ENCODE measurements at places on chromosomes 5 and 9.

DNA sequence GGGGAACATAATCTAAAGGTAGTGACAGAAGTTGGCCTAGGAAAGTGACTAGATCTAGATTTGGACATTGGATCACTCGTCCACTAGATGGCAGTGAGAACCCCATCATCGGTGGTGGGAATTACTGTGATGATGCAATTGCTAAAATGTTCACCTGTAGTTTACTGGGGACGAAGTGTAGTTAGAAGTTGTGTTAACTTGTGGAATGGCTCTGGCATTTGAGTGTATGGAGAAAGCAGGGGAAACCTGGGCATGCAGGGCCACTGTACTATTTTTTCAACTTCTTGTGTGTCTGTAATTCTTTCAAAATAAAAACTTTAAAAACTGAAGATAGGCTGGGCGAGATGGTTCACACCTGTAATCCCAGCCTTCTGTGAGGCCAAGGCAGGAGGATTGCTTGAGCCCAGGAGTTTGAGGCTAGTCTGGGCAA is 75.5 kb downstream of the PHAX start:
- peak; percentile 64 for DNase-seq

GRCh38 chr5:158450751-158451171 is 591.8 kb upstream of the CLINT1 start:
- DNase-seq, result no peak

GRCh38 chr9:72213906-72214305 is 64.7 kb downstream of the GDA start:
- DNase-seq, result no peak

GRCh38 chr9:68541568-68541967 is 885 bp upstream of the TMEM252 start:
- no peak for DNase-seq

DNA sequence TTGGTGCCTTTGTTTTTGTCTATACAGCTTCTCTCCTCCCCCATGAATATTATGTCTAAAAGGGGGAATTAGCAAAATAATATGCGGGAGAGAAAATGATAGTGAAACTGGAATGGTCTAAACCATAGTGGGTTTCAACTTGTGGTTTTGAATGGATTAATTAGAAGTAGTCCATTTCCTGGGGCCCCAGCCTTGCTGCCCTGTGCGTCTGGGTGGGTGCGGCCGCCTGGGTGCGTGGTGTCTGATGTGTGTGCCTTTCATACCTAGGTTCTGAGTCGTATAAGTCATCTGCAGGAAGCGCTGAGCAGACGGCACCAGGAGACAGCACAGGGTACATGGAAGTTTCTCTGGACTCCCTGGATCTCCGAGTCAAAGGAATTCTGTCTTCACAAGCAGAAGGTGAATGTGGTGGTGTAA is 120.0 kb upstream of the CACNA1B start:
- DNase-seq, result no peak

GRCh38 chr5:72744136-72744535 is 72.3 kb upstream of the TNPO1 start:
- DNase-seq, result no peak

DNA sequence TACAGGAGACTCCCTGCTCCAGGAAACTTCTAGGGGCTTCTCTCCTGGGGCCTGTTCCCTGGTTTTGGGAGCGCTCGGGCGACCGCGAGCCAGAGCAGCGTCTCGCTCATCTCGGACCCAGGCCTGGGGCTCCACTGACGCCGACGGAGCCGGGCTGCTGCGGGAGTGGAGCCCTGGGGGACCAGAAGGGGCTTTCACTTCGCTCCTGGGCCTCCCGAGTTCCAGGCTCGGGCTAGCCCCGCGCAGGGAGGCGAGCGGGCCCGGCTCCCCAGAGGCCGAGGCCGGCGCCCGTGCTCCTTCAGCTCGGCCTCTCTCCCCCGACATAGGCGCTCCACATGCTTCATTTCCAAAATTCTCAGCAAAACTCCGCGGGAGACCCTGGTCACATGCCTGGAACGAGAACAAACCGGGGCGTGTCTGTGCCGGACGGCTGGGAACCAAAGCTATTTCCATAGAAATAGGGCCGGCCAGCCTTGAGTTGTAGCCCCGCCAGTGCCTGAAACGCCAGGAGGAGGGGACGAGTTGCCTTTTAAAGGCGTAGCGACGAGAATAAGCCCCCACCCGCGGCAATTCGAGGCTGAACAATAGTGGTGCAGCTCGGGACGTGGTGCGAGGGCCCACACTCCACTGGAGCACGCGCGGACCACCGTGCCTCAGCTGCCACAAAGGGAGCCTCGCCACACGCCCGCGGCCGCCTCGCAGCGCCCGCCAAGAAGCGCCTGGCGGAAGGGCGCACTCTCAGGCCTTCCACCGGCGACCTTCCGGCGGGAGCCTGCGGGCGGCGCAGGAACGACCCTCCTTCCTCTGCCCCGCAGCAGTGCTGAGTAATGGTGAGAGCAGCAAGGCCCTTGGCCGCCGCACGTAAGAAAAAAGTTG is 1.1 kb upstream of the G3BP1 start:
- DNase-seq, result no peak

Data from iPS DF 19.7 (cell line).